ENCODE measurements at places on chromosomes 5 and 9.

- no peak for DNase-seq
Observed at GRCh38 chr5:76386360-76386759, 16.7 kb upstream of the IQGAP2 start.

GRCh38 chr9:101027236-101027635 lies 1.3 kb upstream of the PLPPR1 start:
- no peak for DNase-seq

- DNase-seq = no peak
Observed at GRCh38 chr5:116097301-116097700, 12.5 kb downstream of the COMMD10 start.

DNA sequence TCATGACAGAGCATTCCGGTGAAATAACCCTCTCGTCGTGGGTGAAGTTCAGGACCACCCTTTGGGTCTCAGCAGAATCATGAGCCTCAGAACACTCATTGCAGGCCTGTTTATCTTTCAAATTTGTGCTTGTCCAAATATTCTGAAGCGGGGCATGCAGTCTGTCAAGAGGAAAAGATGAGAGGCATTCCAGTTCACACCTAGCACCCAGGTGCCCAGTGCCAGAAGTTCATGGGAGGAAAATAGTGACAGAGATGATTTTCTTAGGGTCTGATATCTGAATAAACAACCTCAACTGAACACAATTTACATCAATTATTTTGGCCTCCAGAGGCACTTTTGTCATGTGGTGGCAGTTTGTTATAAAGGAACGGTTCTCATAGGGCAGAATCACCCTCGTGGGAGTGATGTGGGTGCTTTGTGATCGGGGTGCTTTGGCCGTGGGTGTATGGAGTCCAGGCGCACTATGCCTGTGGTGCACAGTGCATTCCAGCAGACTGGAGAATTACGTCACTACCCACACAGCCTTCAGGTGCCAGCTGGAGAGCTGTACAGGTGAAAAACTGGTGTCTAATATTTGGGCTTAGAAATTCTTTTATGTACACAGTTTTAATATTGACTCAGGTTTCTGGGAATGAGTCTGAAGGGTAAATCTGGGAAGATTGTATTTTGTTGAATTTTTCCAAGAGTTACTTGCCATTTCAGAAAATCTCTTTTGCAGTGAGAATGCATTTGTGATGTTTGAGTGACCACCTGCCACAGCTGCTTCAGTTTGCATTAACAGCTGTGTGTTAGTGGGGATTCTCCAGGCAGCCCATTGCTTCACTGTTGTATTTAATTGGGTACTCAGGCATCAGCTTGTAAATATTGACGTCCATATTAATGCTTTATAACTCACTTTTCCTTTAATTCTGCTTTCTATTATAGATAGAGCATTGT lies 289.3 kb downstream of the FANCC start:
- DNase-seq = no peak

- DNase-seq = no peak
Observed at GRCh38 chr5:25027061-25027460, 382.3 kb upstream of the CDH10 start.

- no peak for DNase-seq
Observed at GRCh38 chr5:174371600-174372094, 326.1 kb downstream of the NSG2 start.

DNA sequence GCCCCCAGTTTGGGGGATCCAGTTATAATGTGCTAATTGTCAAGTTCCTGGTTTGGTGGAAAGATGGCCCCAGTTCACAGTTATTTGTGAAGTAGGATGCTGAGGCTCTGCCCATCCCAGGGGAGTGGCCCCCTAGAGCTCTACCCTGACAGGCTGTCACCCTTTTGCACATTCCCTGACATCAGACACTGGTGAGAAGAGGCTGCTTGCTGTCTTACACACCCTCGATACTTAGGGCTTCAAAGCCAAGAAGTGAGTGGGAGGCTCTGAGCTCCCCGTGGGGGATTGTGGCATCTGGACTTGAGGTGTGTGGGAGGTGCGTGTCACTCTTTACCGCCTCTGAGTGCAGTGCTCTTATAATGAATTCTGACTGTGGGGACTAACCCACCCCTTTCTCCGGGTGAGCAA lies 168.5 kb downstream of the DOCK2 start:
- no peak for DNase-seq

- DNase-seq = no peak
Observed at GRCh38 chr5:83058726-83059125, 18.5 kb downstream of the TMEM167A start.

DNA sequence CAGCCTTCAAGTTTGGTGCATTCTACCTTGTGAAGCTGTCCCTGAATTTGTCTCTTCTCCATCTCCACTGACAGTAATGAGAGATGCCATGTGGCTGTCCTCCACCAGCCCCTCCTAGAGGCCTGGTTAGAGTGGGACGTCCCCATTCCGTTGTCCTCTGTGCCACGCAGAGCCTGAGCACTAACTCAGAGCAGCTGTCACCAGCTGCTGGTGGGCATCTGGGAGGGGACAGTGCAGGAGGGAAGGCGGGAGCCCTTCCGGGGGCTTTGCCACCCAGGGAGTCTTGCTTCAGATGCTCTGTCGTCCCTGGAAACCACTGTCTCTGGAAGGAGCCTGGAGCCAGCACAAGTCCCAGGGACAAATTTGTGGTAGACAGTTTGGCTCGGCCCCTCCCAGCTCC lies 78.6 kb downstream of the PDZD2 start:
- DNase-seq = no peak

DNA sequence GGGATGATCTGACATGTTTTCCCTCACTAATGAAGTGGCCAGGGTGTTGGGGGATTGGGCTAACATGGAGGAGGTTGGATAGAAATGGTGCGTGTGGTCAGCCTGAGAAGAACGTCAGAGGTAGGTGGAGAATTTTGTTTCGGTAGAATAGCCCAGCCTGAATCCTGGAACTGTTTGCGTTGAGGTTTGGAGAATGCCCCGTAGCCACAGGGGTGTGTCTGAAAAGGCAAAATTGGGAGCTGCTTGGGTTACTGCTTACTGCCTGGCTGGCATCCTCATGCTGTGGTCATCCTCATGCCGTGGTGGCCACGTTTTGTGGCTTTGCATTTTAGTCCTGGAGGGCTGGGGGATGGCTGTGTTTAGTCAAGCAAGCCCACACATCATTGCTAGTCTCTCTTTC lies 236.9 kb downstream of the GOLPH3 start:
- no peak for DNase-seq

GRCh38 chr5:105593011-105593760 lies 2030.6 kb upstream of the NUDT12 start:
- no peak for DNase-seq

DNA sequence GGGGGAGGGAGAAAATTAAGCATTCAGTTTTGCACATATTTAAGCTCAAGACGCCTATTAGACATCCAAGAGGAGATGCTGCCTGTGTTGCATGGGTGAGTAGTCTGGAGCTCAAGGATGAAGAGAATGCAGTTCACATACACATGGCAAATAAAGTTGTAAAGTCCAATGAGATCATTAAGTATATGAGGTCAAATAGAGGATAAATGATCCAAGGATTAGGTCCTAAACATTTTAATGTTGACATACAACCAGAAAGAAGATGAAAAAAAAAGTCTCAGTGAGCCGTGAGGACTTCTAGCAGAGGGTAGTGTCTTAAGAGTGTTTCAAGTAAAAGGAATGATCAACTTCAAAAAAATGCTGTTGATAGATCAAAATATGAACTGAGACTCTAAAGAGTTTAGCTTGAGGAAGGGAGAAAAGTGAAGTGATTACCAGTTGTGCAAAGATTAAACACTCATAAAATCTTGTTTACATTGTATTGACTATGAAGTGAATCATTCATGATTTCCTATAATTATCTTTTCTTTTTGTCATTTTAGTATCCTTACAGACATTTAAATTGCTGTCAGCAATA lies 251.8 kb downstream of the ZNF608 start:
- no peak for DNase-seq

DNA sequence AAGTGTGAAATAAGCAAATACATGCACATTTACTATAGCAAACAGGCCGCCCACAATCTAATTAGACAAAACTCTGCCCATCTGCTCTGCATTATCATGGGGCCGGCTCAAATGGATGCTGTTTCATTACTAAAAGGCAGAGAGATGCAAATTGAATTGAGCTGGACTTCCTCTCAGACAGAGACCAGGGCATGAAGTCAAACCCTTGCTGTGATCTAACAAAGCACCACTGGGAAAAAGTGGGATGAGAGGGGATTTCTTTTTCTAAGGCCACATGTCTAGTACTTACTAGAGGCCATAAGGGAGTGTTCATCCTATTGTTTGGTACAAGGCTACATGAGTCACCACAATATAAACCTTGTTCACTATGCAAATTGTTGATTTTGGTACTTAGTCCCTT lies 614.7 kb downstream of the ISL1 start:
- DNase-seq = no peak

- DNase-seq = no peak
Observed at GRCh38 chr5:61683148-61683547, 351.1 kb downstream of the ZSWIM6 start.

DNA sequence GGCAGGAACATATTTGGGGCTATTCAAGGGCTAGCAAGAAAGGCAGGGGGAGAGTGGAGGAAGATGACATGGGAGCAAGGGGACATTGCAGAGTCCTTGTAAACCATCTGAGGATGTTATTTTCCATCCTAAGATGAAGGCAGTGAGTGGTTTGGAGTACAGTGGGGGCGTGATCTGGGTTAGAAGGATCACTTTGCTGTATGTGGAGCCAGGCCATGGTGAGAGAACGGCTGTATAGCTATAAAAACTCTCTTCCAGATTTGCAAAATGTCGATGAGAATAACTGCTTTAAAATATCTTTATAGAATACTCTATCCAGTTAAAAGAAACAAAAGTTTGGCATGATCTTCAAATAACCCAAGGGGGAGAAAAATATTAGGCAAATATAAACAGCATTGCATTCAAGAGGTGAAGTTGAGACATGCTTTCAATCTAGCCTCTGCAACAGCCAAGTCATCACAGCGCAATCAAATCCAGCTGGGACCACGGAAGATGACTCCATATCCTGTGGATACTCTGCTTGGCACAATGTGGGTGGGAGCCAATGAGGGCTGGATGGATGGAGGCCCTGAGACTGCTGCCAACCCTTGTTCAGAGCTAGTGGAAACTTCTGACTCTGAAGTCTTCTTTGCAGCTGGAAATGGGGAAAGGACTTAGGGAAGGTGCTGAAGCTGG lies 111.5 kb upstream of the BASP1 start:
- no peak for DNase-seq

- DNase-seq = no peak
Observed at GRCh38 chr5:91123901-91124300, 259.2 kb downstream of the ARRDC3 start.

- DNase-seq = no peak
Observed at GRCh38 chr5:1768283-1769000, 31.2 kb downstream of the MRPL36 start.

DNA sequence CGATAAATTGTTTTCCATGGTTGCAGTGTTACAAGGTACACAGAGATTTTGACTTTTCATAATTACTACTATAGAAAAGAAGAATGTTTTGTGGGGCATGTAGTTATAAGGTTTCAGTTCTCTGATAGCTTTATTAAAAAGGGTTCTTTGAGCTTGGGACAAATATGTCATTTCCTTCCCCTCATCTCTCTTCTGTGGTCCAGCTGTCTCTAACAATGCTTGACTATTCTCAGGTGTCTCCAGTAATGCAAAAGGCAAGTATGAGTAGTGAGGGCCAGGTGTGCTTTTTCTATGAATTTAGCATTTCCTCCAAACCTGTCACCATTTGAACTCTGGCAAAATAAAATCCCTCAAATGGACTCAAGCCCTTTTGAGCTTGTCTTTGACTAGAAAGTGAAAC lies 84.3 kb downstream of the SLF1 start:
- no peak for DNase-seq

- DNase-seq = no peak
Observed at GRCh38 chr5:157721159-157721558, 10.1 kb upstream of the THG1L start.

DNA sequence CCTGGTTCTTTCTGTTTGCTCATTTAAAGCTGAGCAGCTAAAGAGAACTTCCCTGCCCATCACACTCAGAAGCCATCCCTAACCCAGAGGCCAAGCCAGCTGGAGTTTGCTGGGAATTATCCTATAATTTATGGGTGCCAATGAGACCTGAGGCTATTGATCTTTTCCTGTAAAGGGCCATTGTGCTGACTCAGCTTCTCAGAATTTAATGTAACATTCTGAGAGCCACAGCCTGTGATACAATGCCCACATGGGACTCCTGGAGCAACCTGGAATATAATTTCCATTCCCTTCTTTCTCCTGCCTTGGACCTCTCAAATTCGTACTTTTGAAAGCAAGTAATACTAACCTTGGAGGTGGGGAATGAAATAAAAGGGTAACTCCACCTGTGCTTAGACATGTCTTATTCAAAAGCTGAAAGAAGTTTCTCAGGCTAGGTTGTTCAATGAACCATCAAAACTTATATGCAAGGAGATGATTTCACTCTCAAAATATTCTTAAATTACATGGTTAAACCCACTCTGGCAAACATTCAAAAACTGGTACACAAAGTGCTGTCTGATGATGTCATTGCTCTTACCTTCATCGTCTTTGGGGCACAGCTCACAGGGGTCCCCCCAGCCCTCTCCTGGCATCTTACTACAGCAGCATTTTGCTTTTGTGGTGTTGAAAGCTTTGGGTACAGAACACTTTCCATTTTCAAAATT lies 206.7 kb downstream of the SLC12A2 start:
- no peak for DNase-seq

DNA sequence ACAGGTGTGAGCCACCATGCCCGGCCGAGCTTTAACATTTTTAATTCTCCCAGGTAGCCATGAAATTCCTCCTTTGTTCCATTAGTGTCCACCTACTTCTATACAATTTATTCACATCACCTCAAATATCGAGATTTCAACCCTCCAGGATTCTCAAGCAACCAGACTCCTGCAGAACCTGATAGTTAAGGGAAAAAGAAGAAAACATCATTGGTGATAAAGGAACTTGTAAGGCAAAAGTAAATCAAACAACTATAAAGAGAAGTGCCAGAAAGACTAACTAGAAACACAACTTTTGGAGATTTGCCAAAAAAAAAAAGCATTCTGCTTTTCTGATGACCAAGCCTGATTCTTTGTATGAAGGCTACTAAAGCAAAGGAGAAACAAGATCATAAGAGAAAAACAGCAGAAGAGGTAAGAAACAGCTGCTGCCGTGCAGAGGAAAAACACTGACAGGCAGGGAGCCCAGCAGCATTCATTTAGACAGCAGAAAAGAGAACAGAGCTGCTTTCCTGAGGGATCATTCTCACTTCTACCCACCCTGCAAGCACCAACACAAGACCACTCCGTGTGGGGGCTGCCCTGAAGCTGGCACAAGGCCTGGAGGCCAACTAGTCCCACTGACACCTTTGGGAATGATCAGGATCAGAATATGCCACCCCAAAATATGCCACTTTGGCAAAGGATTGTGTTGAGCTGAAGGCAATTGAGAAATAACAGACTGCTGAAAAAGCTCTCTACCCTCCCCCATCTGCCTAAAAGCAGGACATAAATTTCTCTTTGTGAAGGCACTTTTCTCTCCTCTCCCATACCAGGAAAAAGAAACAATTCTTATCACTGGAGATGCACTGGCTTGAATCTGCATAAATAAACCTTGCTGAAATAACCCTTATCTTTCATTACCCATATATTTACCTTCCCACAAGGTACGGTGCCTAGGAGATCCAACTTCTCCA lies 75.1 kb downstream of the ALDH7A1 start:
- no peak for DNase-seq

GRCh38 chr5:8184455-8185063 lies 315.6 kb downstream of the MTRR start:
- DNase-seq = peak; percentile 23

Data from SW 1271 (cell line).